Iris pigment epithelial cell (primary cell): ENCODE measurements at places on chromosomes 1 and 21.

DNA sequence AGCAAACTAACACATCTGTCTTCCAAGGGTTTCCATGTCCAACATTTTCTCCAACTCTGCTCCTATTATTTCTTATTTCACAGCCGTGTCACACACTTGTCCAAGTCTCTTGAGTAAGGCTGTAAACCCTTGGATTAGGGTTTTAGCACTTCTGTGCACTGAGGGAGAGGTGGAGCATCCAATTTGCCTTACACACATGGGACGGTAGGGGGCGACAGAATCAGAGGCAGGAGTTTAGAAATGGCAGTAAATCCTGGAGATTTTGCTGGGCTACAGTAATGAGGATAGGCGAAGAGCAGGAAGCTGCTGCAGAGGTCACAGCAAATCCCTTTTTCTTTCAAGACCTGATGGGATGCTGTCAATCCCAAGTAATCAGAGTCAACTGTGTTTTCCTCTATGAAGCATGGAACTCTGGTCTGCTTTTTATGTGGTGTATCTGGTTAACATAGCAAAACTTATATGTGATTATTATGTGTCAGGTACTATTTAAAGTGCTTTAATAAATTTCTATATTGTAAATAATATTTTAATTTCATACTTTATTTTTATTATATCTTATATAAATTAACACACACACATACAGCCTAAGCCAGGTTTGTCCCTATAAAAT lies 15.4 kb upstream of the LCE5A start:
- peak; percentile 10 for DNase-seq

- DNase-seq: no peak
These were observed 5.6 kb downstream of the PPP1R15B start for GRCh38 chr1:204405988-204406387.

- no peak for DNase-seq
These were observed 149.4 kb upstream of the ZC3H12A start for GRCh38 chr1:37325010-37325409.

- DNase-seq: peak; percentile 73
These were observed 2.1 kb upstream of the S100A9 start for GRCh38 chr1:153355445-153356071.

- no peak for DNase-seq
These were observed 16.5 kb downstream of the SOD1 start for GRCh38 chr21:31675960-31676359.

DNA sequence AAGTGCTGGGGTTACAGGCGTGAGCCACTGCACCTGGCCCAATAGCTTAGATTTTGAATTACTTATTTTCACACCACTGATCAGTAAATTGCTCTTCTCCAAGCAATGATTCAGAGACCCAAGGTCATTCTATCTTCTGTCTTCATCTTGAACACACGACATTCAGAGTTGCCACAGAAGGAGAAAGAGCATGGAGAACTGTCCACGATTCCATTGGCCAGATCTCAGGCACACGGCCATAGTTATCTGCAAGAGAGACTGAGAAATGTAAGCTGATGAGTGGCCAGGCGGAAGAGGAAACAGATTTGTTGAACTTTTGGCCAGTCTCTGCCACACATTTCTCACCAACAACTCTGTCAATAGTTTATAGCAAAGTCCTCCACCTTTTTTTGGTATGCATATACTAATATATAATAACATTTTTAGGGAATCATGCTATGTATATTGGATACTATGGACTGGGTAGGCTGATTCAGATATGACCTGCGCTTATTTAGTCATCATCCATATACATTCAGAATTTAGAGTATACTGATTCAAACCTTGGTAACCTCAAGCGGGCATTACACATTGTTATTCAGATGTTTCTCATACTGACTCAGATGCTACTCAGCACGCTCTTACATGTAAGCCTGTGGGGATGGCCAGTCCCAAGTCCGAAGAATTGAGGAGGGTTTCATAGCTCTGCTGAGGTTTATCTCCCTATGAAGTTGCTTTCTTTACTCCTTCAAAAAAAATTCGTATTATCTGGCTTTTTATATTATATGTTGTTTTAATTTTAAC lies 25.5 kb upstream of the CAP1 start:
- DNase-seq: peak; percentile 94

DNA sequence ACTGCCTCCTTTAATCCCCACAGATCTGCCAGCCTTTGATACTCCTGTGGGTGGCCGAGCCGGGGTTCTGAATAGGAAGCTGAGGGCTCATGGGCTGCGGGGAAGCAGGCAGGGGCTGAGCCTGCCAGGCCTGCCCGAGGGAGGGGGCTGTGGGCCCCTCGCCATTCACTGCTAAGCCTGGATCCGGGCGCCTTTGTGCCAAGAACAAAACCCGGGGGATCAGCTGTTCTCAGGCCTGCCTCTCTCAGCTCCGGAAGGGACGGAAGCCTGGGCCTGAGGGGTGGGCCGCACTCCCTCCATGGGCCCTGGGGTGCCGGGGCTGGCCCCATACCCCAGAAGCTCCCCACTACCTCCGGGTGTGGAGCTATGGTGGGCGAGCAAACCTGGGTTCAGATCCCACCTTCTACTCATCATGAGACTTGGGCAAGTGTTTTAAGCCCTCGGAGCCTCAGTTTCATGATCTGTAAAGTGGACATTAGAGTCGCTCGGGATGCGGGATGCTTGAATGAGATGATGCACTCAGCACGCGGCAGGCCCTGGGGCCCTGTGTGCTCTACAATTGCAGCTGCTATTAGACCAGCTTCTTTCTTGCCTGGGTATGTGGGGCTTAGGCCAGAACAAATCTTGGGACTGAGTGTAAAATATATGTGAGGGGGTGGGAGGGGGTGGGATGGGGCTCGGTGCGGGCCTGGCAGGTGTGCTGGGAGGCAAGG lies 19.2 kb upstream of the EPHA2 start:
- no peak for DNase-seq

DNA sequence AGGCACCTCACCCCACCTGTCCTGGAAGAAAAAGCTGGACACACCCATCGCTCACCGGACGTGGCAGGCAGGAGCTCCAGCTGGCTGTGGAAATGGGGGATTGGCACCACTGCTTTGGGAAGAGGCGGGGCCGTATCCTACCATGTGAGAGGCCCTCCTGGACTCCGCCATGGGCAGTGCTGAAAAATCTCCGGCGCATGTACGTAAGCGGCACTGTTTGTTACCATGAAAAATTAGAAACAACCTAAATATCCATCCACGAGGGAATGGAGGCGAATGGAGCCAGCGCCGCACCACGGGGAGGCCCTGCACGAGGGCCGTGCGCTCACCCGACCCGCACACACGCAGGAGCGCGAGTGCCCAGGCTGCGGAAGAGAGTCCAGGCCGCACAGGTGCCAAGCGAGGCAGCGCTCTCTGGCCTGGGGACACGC lies 3.1 kb downstream of the KRTAP10-8 start:
- DNase-seq: no peak

- peak; percentile 44 for DNase-seq
These were observed 25.8 kb upstream of the VPS26C start for GRCh38 chr21:37292941-37293340.

DNA sequence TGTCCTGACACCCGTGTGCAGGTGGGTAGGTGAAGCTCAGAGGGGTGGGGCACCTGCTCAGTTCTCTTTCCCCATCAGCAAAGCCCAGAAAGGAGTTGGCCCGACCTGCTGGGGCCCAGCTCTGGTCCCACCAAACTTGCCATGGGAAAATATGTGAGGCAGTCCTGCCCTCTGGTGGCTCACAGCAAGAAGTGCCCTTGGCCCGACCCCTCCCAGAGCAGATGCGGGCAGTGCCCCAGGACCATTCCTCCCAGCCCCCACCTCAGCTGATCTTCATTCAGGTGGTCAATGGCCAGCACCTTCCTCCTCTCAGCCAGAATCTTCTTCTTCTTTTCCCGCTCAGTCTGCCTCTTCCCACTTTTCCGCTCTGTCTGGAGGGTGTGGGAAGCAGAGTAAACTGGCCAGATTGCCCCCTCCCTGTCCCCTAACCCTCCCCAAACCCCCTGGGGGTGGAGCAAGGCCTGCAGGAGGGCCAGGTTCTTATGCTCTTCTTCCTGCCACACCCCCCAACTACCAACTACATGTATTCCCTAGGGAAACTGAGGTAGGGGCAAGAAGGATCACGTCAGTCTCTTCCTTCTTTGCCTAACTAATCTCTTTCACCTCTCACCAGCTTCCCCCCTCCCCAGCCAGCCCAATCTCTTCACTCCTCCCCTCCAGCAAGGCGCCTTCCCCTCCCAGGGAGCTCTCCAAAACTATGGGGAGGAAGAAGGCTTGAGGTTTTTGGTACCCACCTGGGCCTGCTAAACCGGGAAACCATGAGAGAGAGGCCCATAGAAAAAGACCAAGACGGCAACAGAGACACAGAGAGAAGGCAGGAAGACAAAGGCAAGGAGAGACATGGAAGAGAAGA lies 15.6 kb downstream of the TNNT2 start:
- peak; percentile 29 for DNase-seq

DNA sequence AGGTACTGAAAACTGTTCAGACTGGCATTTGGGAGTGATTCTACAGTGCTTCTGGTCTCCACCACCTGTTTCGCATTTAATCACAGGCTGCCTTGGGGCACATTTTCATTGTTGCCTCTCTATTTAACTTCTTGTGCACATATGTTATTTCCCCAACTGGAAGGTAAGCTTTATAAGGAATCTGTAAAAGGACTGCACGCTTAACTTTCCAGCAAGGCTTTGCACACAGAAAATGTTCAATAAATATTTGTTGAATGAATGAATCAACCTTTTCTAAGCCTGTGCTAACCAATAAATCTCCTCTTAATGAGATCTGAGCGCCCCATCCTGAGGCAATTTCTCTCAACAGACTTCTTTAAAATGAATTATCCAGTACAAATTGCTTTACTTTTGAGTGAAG lies 84.3 kb upstream of the ARHGAP29 start:
- no peak for DNase-seq

- DNase-seq: peak; percentile 34
These were observed 33.2 kb upstream of the CDC42BPA start for GRCh38 chr1:227351443-227351842.

DNA sequence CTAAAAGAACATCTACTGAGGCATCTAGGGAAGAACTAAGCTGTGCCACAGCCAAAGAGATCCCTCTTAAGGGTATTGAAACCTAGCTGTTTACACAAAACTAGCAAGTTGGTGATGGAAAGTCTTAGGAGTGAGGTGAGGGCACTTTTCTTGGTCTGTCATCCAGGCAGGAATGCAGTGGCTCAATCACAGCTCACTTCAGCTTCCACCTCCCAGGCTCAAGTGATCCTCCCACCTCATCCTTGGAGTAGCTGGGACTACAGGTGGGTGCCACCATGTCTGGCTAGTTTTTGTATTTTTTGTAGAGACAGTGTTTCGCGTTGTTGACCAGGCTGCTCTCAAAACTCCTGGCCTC lies 2.4 kb downstream of the PLEKHO1 start:
- DNase-seq: no peak

DNA sequence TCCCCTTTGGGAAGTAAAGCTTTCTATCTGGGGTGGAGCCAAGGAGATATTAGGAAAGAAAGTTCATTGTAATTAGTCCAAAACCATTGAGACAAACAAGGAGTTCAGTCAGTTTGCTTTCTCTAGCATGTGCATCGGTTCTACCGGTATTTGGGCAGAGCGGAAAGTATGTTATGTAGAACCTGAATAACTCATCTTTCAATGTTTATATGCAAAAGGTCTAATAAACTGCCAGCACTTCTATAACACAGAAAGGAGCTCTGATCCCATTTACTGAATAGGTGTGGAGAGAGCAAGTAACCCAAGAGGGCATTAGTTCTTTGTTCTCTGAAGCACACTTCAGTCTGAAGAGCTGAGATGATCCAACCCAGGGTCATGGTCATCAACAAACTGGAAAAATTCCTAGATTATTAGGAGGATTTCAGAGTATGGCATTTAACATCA lies 3.5 kb downstream of the TGFB2 start:
- DNase-seq: no peak

GRCh38 chr1:63122079-63122478 lies 200.3 kb upstream of the FOXD3 start:
- DNase-seq: no peak

DNA sequence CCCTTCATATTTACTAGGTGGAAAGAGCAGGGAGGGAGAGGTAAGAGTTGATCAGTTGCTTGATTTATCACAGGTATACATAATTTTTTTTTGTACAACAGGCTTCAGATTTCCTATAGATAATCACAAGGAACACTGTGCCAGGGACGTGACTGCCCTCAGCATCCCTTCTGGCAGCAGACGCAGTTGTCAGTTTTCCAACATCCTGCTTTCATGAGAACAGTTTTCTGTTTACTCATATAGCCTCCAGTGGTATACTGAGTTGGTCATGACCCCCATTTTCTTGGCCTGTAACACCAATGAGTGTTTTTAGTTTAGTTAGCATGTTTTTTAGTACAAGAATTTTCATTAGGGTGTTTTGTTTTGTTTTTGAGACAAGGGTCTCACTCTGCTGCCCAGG lies 37.9 kb upstream of the PTPRF start:
- peak; percentile 39 for DNase-seq

- DNase-seq: no peak
These were observed 23.2 kb downstream of the HIVEP3 start for GRCh38 chr1:41895552-41895951.

DNA sequence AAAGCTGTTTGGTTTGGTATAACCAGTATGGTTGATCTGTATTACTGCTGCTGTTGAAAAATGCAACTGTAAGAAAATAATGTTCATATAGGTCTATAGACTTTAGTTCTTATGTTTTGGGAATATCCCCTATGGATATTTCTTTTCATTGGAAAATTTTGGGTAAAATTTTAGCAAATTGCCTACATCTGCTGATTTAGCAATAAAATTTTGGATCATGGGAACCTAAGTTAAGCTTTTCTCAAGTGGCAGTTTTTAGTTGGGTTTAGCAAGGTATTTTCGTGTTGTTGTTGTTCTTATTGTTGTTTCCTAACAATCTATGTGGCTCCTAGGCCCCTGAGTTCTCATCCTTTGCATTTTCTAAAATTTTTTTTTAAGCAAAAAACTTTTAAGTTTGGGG lies 167.1 kb downstream of the PHTF1 start:
- DNase-seq: no peak

GRCh38 chr1:32886004-32886827 lies at the start of gene HPCA:
TSS of gene HPCA (plus strand) at chr1:32886491. CDS start at chr1:32888899, 2,408 bp downstream.
- DNase-seq: peak; percentile 45

- peak; percentile 61 for DNase-seq
These were observed 277.8 kb downstream of the LTN1 start for GRCh38 chr21:28714777-28715464.

- no peak for DNase-seq
These were observed 253.2 kb downstream of the TOMM20 start for GRCh38 chr1:234875328-234875952.

DNA sequence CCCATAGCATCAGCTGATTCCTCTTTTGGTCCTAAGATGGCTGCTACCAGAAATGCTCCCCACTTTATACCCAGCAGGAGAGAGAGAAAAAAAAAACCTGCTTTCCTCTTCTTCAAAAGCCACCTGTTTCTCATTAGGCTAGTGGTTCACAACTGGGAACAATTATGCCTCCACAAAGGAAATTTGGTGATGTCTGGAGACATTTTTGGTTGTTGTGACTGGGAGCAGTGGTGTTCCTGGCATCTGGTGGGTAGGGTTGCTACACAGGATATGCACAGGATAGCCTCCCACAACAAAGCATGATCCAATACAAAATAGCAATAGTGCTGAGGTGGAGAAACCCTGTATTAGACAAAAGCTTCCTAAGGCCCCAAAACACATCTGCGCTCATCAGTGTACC lies 38.5 kb upstream of the SGIP1 start:
- DNase-seq: no peak

GRCh38 chr1:175918364-175918801 lies 175.0 kb upstream of the TNR start:
- peak; percentile 59 for DNase-seq
